ENCODE measurements at places on chromosomes 2 and 18.
A peak's percentile ranks its signal among the peaks of the same experiment; 100 is the strongest.

GRCh38 chr2:69017835-69018234, 4.9 kb downstream of the ANTXR1 start:
- no peak for DNase-seq

- no peak for DNase-seq
Measured at GRCh38 chr2:9001778-9002177, 1.7 kb downstream of the MBOAT2 start.

DNA sequence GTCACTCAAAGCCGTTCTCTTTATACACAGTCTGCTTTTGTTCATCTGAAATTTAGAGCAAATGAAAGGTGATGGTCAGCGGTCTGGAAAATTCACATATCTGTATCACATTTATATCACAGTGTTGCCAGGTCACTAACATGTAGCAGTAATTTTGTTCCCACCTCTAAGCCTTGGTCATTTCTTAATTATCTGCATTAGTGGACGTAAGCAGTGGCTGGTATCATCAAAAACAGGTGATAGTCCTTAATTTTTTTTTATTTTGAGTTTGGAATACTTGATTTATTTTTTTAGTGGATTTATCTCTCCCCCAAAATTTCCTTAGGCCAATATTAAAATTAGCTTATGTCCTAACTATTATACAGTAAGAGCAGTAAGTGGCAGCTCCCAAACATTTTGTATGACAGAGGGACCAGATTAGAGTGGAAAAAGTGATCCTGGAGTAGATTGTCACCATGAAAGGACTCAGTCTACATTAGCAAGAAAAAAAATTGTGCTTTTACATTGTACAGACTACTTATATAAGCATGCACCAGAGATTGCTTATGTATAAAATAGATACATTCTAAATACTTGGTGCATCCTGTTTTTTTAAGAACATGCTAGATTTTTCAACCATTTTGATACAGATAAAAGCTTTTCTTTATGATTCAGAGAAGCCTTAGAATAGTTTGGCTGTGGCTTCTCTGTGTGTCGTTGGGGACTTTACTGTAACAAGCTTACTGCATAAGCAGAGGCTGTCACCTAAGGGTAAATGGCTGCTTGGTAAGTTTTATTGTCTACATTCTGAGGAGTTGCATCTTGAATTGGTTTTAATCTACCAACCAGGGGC, 65.0 kb downstream of the MAPRE2 start:
- DNase-seq: no peak

- DNase-seq: no peak
Measured at GRCh38 chr2:46157072-46157965, 139.9 kb upstream of the EPAS1 start.

GRCh38 chr18:49582579-49582978, 20.7 kb downstream of the LIPG start:
- DNase-seq: no peak

GRCh38 chr2:80778704-80779103, 474.2 kb upstream of the LRRTM1 start:
- no peak for DNase-seq

DNA sequence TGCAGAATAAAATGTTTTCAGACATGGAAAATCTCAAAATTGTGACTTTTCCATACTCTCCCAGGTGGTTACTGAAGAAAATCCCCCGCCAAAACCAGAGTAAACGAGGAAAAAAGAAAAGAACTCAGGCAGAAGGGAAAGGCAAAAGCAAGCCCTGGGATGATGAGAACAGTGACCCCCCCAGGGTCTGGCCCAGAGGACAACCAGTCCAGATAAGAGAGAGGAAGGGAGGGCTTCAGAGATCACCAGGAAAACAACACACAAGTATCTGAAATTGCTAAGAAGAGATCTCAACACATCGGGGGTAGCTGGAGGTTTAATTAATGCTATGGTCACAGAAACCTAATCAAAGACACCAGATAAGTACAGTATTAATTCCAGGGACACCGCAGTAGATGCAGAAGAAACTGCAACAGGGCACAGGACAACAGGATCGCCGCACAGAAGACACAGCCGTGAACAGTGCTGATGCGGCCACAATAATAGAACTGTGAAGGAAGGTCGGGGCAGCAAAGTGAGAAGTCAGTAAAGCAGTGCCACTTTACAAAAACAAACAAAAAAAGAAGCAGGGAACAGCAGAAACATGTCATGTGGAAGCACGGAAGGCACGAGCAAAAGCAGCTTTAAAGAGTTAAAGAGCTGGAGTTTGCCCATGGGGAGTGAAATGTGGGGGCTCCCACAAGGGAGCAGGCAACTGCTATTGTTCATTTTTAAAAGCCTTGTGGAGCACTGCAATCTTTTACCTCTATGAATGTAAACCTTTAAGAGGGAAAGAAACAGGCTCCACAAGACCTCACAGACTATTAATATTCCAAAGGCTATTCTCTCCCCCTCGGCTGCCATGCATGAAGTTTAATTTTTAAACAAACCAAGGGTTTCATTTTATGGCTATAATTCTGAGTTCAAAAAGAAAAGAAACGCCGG, 28.4 kb downstream of the FAM168B start:
- no peak for DNase-seq

DNA sequence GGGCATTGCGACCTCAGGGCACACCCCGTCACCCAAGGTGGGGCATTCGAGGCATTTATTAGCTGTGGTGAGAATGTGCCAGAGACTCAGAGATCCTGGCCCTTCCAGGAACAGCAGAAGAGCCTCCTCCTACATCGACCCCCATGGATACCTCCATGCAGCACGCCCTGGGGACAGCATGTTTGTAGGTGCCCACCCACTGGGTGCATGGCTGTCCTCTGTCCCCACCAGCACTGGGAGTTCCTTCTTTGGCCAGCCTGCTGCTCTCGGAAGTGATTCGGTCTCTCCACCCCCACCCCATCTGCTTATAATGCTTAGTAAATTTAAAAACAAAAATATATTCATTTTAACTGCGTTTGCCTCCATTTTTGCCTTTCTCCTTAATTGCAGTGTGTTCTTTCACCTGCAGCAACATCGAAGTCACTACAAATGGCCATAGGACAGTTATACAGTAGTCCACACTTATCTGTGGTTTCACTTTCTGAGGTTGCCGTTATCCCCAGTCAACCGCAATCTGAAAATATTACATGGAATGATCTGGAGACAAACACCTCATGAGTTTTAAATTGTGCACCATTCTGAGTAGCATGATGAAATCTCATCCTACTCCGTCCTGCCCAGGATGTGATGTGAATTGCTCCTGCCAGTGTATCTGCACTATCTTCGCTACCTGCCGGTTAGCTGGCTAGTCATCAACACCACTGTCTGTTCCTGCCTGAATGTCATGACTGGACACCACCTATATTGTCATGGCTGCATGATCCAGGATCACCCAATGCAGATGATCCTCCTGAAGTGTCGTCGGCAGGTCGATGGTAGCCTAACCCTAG, 29.6 kb upstream of the ZCCHC2 start:
- no peak for DNase-seq

DNA sequence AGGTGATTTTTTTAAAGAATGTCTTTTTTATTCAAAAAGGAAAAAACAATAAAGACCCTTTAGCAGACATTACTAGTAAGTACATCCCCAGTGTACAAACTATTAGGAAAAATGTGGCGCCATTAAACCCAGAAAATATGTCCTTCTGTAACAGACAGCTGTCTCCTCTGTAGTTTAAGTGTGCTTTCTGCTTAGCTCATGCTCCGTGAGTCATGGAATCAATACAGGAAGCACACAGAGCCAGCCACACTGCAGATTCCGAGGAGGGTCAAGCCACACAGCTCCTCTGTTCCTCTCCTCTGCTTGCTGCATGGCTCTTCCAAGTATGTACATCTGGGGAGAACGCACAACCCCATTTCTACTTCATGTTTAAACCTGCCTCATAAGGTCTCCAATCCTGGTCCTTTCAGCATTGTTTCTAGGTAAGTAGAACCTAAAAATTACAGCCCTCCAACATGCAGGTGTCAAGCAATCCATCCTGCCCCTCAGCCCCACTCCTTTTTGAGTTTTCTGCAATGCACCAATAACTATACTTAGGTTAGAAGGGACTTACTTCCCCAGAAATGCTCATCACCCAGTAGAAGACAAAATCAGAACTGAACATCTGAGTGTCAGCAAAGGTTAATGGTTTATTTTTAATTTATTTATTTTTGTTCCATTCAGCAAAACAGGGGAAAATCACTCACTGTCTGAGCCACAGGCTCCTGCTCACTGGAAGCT, 37.5 kb downstream of the ACVR1 start:
- peak; percentile 60 for DNase-seq

DNA sequence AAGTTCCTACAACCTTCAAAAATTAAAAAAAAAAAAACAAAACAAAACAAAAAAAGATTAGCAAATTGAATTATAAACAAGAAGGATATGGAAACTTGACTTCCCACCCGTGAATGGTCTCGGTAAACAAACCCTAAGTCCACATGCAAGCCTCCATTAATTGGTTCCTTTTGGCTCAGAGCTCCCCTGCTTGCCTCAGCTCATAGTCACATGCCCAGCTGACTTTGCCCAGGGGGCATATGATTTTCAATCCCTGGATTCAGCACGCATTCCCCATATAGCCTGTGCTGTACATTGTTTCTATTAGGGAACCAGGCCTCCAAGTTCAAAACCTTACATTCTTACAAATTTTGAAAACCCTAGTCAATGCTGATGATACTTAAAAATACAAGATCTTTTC, 95.0 kb downstream of the PID1 start:
- DNase-seq: no peak

DNA sequence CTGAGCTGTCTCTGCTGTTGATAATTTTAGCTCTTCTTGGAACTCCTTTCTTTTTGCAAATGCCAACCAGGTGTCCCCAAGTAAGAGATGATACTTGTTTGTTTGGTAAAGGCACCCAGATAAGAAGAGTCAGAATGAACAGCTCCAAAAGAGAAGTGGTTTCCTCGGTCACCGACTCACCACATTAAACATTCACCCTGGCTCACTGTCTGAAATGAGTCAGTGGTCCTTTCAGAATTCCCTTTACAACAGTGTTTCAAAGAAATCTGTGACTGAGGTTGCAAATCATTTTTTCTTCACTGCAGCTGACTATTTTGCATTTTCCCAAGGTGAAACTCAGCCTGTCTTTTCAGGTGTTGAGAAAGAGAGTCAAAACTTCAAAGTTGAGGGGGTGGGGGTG, 16.2 kb upstream of the CXCR4 start:
- DNase-seq: no peak

DNA sequence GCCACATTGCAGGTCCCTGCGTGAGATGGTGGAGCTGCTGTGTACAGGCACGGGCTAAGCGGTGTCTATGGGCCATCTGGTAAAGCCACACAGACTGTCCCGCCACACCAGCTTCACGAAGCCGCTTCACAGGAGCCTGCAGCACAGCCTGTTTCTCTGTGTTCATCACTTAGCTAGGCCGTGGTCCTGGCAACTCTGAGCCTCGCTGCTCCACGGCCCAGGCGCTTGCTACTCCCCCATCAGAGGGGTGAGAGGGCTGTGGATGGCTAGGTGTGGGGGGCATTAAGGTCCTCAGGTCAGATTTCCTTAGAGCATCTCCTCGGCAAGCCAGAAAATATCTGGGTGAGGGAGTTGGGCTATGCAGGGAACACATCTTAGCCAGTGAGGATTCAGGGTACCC, 225.7 kb downstream of the GLI2 start:
- DNase-seq: no peak

GRCh38 chr2:83531206-83531826, 927.8 kb downstream of the SUCLG1 start:
- no peak for DNase-seq

DNA sequence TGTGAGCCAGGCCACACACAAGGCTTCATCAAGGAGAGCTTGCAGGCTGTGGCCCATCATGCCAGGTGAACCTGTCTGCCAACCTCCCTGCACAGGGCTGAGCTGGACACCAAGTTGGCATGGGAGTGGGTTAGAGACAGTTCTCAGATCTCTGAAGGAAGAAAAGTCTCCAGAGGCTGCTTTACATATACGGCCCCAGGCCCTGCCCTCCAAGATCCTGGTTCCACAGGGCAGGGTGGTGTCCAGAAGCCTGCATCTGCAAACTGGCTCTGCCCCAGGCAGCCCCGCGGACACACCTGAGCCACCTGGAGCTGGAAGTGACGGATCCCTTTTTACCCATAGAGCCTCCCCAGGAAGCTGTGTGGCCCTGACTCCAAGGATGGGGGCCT, 24.2 kb upstream of the HES6 start:
- no peak for DNase-seq

DNA sequence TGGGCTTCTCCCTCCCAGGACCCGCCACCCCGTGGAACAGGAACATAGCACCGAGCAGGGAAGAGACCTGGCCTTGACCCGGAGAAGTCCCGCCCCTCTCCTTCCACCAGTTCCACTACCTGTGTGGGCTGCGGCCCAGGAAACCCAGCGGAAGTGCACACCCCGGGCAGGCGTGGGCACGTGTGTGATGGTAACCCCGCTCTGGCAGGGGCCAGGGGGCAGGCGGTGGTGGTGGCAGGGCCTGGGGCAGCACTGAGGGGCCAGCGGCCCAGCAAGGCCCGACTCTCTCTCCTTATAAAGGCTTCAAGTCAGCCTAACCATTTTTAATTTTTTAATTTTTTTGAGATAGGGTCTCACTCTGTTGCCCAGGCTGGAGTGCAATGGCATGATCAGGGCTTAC, 129.0 kb upstream of the FAM98A start:
- DNase-seq: no peak

DNA sequence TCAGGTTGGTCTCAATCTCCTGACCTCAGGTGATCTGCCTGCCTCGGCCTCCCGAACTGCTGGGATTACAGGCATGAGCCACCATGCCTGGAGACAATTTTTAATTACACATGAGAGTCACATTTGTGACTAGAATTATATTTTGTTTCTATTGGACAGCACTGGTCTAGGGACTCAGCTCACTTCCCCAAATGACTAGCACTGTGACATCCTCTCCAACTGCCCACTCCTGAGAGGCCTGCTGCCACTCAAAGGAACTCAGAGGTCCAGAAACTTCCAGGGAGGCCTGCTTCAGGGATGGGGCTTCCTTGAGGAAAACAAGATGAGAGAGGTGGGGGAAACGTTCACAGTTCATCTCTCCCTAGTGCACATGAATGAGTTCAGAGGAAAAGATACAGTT, 29.5 kb downstream of the TMEM163 start:
- DNase-seq: no peak

DNA sequence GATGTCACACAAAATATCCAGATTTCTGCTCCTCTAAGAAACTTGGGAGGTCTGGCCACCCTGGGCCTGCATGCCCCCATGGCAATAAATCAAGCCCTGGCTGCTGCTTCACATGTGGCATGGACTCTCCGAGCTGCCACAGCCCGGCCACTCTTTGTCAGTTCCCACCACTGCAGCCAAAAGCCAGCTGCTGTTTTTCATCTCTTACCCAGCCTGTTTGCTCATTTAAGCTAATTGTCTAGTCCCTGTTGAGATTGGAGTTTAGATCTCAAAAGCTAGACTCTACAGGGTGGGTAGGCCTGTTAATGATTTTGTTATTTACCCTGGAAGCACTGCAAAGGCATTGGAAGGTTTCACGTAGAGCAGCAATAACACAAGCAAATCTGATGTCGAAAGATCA, 20.9 kb upstream of the ANXA4 start:
- no peak for DNase-seq

DNA sequence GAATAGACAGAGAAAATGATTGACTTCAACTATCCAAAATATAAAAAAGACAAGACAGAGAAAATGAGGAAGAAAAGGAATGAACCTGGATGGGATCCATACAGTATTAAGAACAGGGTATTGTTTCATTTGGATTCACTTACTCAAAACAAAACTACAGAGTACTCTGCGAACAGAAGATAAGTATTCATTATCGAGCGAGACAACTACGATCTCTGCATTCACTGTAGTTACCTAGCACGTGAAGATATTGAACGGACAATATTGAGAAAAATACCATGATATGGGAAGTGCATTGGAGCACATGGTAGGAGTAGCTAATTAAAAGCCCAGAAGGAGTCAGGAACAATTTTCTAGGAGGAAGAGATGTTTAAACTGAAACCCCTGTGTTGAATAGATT, 1.0 kb upstream of the ORC2 start:
- DNase-seq: no peak
